ENCODE measurements at places on chromosomes 7 and 10.

DNA sequence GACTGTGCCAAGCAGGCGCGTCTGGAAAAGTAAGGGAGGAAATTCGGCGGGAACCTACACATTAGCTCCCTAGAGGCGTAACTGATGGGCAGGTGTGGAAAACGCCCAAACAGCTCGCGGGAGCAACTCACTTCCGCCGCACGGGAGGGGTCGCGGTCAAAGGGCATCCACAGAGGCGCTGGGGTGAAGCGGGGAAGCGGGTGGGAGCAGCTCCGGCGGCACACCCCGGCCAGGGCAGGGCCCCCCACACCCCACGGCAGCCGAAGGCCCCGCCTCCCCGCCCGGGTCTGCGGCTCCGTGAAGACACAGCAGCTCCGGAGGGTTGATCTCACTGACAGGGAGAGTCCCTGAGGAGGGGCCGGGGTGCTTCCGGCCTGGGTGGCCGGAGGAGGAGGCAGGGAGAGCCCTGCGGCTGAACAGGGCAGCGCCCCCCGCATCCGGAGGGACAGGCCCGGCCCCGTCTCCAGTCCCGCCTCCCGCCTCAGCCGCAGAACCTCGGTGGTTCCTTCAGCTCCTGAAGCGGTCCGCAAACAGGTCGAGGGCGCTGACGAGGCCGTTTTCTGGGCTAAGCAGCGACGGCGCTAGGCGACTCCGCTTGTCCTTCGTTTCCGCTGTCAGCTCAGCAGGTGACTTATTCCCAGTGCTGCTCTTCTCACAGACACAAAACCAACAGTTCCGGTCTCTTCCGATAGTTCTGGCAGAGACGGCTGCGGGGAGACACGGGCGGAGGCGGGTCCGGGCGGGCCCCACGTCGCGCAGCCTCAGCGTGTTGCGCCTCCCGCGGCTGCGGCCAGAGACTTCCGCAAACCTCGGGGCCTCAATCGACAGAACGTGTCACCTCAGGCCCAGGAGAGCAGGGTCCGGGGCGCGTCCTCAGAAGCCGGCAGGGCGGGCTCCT lies 276.1 kb downstream of the DNAJB6 start:
- no peak for DNase-seq

DNA sequence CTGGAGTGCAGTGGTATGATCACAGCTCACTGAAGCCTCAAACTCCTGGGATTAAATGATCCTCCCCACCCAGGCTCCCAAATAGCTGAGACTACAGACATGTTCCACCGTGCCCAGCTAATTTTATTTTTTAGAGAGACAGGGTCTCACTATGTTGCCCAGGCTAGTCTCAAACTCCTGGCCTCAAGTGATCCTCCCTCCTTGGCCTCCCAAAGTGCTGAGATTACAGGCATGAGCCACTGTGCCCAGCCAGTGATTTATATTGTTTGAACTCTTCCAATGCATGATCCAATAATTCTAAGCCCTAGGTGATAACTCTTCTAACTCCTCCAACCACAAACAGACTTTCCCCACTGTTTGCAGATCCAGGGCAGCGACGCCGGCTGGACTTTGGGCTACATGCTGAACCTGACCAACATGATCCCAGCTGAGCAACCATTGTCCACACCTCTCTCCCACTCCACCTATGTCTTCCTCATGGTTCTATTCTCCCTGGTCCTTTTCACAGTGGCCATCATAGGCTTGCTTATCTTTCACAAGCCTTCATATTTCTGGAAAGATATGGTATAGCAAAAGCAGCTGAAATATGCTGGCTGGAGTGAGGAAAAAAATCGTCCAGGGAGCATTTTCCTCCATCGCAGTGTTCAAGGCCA lies 41.8 kb upstream of the CC2D2B start:
- no peak for DNase-seq

GRCh38 chr7:38664972-38665371 lies 33.8 kb upstream of the AMPH start:
- no peak for DNase-seq

- peak; percentile 43 for DNase-seq
Observed at GRCh38 chr7:12706900-12707536, 19.6 kb downstream of the ARL4A start.

DNA sequence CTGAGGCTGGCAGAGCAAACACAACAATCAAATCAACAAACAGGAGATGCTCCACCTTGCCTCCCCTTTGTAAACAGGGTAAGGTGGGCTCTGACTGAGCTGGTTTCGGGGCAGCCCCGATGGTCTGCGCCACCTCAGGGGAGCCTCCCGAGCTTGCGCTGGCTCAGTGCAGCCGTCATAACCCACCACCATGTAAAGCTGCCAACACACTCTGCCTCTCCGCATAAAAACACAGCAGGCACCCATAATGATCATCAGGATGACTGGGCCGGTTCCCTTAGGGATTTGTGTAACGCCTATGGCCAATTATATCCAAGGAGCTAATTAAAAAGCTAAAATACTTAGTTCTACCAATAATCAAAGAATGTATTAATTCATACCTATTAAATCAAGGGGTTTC lies 124.5 kb downstream of the PRPF18 start:
- no peak for DNase-seq

- no peak for DNase-seq
Observed at GRCh38 chr7:81143856-81144255, 225.0 kb upstream of the SEMA3C start.

DNA sequence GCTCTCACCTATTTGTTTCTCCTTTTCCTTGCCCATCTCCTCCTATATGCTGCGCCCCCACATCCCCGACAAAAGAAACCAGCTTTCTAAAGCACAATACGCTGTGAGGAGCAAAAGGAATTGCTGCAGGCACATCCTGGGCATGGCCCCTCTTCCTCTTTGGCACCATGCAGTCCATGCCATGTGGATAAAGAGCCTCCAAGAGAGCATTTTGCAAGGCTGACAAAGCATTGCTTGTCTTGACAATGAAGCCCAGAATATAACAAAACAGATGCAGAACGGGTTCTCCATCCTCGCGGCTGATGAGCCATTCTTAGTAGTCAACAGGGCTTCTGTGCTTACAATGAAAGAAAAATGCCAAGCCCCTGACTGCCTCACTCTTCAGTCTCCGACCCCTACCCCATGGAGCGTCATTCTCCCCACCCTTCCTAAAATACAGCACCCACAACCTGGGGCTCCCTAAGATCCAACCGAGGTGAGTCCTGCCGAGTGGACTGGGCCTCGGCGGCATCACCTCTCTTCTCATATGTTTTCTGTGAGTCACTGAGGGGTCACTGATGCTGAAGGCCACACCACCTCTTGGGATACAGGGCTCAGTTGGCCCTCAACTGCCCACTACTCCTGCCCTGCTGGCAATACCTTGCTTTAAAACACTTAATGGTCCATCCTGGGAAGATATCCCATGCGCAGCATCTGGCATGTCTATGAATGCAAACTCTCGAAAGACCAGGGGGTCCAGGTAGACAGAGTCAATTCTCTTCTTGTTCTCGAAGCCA lies 47.5 kb downstream of the GSDME start:
- DNase-seq: no peak

DNA sequence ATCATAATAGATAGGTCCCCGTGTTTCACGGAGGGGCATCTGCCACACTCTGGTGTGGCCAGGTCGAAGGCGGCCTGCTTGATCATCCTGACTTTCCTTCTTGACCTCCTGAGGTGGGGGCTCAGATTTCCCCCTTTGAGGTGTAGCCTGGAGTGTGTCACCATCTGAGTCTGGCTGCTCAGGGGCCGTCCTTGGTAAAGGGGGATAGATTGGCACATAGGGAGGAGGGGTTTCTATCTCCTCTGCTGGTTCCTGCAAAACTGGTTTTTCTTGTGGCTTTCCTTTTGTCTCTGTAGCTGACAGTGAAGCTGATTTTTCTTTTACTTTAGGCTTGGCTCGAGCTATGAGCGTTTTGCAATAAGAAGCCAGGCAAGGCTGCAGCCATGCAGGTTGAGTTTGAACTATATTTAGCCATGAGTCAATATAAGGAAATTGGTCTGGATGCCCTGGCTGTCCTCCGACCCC lies 7.1 kb upstream of the ZNF117 start:
- peak; percentile 32 for DNase-seq

- DNase-seq: no peak
Observed at GRCh38 chr7:25029075-25029474, 49.1 kb upstream of the OSBPL3 start.

DNA sequence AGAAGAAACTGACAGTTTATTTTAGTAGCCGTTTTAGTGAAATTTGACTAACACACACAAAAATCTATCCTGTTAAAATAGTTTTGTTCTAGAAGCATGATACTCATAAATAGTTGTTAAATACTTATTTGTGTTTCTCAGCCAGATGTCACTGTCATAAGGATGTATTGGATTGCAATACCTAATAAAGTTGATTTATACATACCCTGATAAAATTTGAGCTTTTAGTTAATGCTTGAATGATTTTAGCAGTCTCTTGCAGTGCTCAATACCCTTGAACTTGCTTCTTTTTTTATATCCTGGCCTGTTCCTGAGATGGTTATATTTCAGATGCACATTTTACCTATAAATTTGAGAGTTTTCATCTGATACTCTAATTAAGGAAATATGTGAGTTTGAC lies 10.1 kb downstream of the ING3 start:
- DNase-seq: no peak

- no peak for DNase-seq
Observed at GRCh38 chr10:70380350-70381135, 1.9 kb downstream of the LRRC20 start.

- no peak for DNase-seq
Observed at GRCh38 chr7:69844264-69844868, 246.1 kb downstream of the AUTS2 start.

DNA sequence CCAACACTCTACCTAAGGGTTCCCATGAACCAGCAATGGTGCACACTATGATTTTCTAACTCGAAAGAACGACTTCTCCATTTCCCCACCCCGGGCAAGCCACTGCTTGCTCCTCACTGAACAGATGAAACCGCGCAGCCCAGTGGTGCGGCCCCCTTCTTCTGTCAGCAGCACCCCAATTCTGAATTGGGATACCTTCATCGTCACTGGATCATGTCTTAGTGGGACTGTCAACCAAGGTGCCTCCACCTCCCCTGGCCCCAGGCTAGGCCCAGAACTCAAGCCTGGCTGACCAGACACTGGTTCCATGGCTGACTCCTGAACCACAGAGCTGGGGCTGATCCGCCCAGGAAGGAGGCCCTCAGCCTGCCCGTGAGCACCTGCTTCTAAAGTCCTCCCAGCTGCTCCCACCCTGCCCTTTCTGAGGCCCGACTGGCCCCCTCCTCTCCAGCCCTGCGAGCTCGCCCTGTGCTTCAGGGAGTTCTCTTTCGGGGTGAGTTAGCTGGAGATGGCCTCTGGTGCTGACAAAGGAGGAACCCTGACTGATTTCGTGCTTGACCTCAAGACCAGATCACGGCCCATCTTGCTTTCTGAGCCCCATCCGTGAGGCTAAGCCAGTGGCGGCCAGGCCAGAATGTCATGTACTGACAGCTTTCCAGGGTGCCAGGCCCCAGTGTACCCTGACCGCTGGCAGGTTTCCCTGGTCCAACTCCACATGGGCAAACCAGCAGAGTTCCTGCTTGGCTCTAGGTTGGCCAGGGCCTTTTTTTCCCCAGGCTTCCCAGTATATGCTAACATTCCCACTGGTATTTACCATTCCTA lies 44.5 kb downstream of the FAM53B start:
- no peak for DNase-seq

- peak; percentile 53 for DNase-seq
Observed at GRCh38 chr10:61793760-61794703, 107.5 kb upstream of the ARID5B start.

- DNase-seq: no peak
Observed at GRCh38 chr10:60940446-60940845, 3.5 kb downstream of the RHOBTB1 start.

- DNase-seq: no peak
Observed at GRCh38 chr10:133173860-133174640, 14.0 kb downstream of the KNDC1 start.

- peak; percentile 11 for DNase-seq
Observed at GRCh38 chr7:94848531-94848930, 58.9 kb upstream of the PPP1R9A start.

DNA sequence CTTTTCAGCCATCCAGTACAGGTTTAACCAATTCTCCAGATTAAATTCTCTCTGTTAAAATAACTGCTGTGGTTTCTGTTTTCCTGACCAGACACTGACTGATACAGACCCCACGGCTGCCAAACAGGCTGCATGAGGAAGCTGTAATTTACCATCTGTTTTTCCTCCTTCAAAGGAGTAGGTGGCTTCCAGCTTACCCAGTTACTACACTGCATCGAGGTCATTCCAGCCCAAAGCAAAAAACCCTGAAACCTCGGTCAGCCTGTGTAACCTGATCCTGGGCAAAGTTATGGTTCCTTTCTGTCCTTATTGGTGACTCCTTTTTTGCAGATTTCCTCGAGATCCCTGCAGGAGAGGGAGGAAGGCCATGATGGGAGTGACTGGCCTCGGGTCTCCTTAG lies 27.9 kb upstream of the LOXL4 start:
- peak; percentile 32 for DNase-seq

- no peak for DNase-seq
Observed at GRCh38 chr7:25906003-25906402, 246.0 kb upstream of the NFE2L3 start.

DNA sequence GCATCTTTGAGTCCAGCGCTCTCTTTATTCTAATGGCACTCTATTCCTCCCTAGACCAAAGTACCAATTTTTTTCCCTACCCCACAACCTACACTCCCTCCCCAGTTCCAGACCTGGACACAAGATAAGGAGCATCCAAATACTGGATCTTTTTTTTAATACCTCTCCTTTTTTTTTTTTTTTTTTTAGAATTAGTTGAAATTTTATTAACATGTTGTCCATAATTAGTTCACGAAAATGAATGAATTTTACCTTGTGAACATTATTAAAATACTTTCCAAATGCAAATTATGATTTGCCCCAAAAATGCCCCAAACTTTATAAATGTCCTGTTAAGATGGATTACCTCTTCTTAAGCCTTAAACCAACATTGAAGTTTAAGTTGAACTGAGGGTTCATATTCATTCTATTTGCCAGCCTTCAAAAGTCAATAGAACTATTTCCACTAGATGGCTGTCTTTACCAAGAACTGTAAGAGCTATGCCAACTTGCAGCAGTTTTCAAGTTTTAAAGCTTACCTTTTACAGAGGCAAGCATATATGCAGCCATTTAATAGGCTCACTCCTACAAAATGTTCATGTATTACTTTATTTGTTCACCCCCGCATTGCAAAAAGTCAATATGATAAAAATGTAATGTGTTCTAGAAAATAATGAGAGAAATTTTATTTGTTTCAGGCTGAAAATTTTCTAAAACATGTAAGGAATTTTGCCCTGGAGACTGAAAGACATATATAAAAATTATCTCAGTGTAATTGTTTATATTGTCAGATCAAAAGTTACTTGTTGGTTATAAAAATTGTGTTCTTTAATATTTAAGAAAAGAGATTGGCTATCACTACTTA lies 39.7 kb upstream of the TNKS2 start:
- DNase-seq: peak; percentile 50

GRCh38 chr10:94630017-94630688 lies 53.4 kb upstream of the CYP2C18 start:
- DNase-seq: peak; percentile 34

GRCh38 chr7:151045262-151045661 lies 3.1 kb upstream of the ASIC3 start:
- DNase-seq: no peak

Data from EL (cell line).